Omental fat pad (tissue), 4 donors: ENCODE measurements at places on chromosomes 2 and 18. TPM values are rescaled to one million over a fixed set of nuclear protein-coding genes. Genes with fewer than 3 reads are reported as not detected.

ARHGAP25 gene
- 6.1 TPM for total RNA-seq

COL6A3 gene
- total RNA-seq = 105 TPM

CDH19 gene
- total RNA-seq = 2.5 TPM

FBLN7 gene
- 7.9 TPM for total RNA-seq

DNA sequence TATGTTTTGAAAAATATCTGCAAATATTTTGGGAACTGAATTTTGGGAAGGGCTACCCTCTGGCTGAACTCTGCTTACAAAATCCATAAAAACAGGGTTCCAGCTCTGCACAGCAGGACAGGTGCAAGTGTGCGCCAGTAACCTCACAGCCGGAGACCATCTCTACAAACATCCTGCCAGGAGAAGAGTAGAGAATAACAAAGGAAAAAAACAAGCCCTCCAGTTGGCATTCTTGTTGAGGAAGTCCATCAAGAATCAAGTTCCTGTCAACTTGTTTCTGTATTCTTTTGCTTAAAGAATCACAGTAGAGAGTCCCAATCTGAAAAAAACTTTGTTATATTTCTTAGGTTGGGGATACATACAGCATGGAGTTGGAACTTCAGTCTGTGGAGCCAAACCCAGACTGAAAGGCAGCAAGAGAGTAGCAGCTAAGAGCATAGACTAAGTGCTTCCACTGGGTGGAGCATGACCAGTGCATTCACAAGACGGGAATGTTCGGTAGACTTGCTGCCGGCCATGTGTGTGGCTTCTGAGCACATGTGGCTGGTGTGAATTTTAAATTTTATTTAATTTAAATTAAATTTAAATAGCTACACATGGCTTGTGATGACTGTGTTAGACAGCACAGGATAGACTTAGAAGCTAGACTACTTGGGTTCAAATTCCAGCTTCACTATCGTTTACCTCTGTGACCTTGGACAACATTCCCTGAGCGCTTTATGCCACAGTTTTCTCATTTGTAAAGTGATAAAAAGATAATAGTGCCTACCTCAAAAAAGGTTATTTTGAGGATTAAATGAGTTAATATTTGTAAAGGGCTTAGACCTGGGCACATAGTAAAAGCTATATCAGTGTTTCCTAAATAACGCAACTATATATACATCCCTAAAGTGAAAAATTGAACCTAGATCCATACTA, 41.9 kb downstream of the SPTBN1 start:
- DNase-seq = no peak

GCKR gene
- total RNA-seq = 0.56 TPM

DNA sequence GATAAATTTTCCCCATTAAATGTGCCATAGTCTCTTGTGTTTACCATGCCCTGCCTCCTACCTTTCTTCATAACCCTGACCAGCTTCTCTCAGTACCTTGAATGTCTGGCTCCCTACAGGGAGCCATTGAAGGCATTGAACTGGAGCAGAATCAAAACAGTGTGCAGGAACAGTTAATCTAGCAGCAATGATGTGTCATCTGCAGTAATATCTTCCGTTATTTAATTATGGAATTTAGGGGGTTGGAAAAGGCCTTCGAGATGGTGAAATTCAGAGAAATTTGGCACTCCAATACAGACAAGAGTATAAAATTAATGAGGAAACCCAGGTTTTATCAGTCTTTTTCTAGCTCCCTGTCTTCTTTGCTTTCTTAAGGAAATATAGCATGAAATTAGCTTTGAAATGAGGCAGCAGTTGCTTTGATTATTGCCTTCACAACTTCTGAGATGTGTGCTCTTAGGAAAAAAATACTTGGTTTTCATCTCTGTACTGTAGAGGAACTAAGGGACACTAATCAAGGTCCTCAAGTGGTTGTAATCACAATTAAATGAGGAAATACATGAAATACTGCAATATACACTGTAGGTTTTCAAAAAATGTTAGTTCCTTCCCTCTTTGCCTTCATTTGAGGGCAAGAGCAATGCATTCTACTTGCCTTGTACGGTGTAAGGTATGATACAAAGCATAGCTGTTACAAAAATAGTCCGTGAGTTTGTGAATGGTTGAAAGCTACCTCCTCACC, 369.1 kb downstream of the SETBP1 start:
- no peak for DNase-seq

- DNase-seq = no peak
Observed at GRCh38 chr2:72934683-72935610, 17.6 kb downstream of the EMX1 start.

RBM44 gene
- 2.6 TPM for total RNA-seq

DNA sequence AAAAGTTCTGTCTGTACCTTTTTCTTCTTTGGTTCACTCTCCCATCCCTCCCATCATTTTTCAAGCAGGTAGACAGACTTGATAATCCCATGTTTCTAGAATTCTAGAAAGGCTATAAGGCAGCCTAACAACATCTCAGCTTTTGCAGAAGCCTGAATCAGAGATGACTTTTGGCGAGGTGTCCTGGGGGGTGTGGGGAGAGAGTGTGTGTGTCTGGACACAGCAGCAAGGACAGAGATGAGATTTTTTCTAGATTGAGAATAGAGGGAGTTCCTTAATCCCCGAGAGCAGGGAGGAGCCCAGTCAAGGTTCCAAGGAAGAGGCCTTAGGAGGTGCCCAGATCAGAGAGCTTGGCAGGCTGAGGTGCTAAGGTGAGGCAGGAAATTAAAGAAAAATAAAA, 22.0 kb upstream of the LAPTM4A start:
- no peak for DNase-seq

TMEM18 gene
- total RNA-seq = 24.2 TPM

GALNT5 gene
- total RNA-seq = 0.06 TPM

RETSAT gene
- 271 TPM for total RNA-seq

GRCh38 chr18:42961298-42961697, 154.2 kb downstream of the RIT2 start:
- DNase-seq = no peak

- no peak for DNase-seq
Observed at GRCh38 chr2:128682266-128682665, 363.6 kb upstream of the HS6ST1 start.

- DNase-seq = no peak
Observed at GRCh38 chr2:168030862-168031624, 216.4 kb downstream of the STK39 start.

STK25 gene
- 103 TPM for total RNA-seq

ST8SIA5 gene
- not detected for total RNA-seq

DNA sequence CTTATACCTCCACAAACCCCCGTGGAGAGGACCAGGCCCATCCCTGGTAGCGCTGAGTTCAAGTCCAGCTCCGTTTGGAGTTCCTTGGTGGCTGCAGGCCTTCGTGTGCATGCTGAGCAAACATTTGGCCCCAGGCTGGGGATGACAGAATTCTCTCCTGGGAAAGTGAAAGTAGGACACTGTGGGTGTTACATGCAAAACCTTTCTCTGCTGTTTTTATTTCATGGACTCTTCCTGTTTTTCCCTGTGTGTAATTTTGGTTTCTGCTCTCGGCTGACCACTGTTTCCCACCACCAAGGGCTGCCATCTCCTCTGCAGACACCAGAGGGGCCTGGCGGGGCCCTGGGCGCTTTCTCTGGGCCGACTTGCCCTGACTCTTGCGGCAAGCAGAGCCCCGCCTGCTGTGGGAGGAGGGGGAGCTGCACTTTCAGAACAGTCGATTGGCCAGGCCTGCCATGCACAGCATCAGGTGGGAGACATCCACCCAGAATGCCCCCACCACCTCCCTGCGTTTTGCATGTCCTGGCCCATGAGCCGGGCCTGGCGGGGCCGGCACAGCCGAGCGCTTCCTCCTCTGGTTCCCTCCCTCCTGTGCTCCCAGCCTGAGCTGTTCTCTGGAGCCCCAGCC, 102.4 kb downstream of the CABLES1 start:
- no peak for DNase-seq

GRCh38 chr2:8847400-8847799, 10.0 kb upstream of the KIDINS220 start:
- no peak for DNase-seq
